ENCODE measurements at places on chromosomes 7 and 10.
A peak's percentile ranks its signal among the peaks of the same experiment; 100 is the strongest.

GRCh38 chr7:134435161-134435920, 23.6 kb downstream of the AKR1B1 start:
- no peak for DNase-seq

GRCh38 chr10:17217631-17218232, 10.3 kb upstream of the VIM start:
- DNase-seq = no peak

- no peak for DNase-seq
These were observed 28.4 kb downstream of the DAGLB start for GRCh38 chr7:6419310-6419773.

- DNase-seq = no peak
These were observed 6.3 kb downstream of the RSBN1L start for GRCh38 chr7:77702513-77702912.

DNA sequence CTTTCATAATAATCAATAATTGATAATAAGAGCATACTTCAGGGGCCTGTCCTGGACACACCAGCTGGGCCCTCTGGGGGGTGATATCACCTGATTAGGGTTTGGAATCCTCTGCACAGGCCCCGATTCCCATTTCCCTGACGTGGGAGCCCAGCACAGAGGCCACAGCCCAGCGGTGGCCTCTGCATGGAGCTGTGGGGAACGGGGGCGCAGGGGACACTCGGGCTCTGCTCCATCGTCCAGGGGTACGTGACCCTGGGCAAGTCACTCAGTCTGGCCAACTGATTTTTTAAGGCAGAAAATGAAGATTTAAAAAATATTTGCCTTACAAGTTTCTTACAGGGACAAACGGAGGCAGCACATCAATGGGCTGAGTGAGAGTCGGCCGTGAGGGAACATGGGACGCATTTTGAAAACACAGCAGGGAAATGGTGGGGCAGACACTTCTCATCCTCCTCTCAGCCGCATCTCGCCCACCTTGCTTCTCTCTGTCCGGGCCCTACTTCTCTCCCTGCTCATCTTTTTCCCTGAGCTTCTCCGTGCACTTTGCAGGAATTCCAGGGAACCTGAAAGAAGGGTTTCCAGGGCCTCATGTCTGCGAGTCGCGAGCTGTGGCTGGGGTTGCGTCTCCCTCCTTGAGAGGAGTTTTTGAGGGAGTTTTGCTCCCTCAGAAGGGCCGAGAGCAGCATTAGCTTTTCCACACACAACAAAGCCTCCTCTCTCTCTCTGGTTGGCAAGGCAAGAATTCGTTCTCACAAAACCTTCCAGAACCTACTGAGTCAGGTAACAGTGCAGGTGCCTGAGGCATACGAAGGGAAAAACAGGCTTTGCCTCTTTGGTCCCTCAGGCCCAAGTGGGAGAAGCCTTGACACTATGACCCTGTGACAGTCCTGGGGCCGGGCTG, 312.0 kb downstream of the WDR37 start:
- DNase-seq = no peak

- DNase-seq = peak; percentile 79
These were observed 55.4 kb downstream of the MICALL2 start for GRCh38 chr7:1403638-1404459.

DNA sequence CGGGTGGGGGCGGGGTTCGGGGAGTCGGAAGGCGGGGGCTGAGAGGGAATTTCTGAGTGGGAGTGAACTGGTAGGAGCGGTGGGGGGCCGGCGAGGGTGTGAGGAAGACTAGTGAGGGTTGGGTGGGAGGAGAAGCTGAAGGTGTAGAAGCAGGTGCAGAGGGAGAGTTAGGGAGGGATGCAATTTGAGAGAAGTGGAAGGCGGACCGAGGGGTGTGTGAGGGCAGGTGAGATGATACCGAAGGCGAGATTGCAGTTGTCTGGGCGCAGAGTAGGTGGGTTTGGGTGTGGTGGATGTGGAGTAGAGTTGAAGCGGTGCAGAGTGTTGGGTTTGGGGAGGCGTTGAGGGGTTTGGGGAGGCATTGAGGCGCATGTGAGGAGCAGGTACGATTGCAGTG, 643 bp downstream of the KAT6B start:
- peak; percentile 66 for DNase-seq

GRCh38 chr7:8560501-8560900, 127.1 kb downstream of the NXPH1 start:
- DNase-seq = no peak

DNA sequence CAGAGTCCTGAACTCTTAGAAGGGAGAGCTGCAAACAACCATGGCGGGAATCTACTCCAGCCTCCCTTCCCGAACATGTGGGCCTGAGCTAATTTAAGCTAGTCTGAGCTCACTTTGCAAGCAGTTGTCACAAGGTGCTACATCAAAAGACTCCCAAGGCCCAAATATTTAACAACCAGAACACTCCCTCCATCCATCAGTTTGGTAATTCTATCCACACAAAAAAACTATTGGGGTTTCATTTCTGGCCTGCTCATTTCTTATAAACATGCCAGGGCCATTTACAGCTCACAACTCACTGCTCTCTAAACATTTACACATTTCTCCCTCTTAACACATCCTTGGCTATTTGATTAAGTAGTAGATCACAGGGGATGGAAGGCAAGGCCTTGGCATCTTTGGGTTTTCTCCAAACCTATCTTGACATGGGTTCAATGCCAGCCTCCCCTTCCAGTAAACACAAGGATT, 263.4 kb downstream of the KCNMA1 start:
- DNase-seq = no peak

DNA sequence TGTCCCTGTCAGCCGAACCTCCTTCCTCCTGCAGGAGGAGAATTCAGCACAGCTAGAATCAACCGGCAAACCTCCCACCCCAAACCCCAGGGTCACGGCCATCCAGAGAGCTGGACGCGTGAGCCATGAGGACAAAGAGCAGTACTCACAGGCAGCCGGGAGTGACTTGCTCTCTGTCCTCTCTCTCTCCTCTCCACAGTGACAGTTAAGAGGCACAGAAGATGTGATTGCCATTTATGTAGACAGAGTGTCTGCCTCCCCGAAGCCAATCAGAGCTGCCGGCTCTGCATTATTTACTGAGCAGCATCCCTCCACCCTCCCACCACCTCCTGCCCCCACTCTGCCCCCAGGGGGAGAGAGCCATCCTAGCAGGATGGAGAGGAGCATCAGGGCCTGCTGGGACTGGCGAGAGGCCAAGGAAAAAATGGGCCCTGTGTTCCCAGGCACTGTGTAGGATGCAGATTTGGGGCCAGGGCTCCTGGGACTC, 4.3 kb downstream of the DDC start:
- peak; percentile 98 for DNase-seq

- no peak for DNase-seq
These were observed at the start of gene FUOM for GRCh38 chr10:133357285-133358161. FUOM (minus strand) TSS chr10:133358019; CDS start chr10:133358007, 12 bp downstream.

- no peak for DNase-seq
These were observed 34.7 kb upstream of the NFE2L3 start for GRCh38 chr7:26117142-26117807.

GRCh38 chr7:158093156-158093796, 494.3 kb downstream of the PTPRN2 start:
- no peak for DNase-seq

- peak; percentile 92 for DNase-seq
These were observed 137.8 kb upstream of the CNTNAP2 start for GRCh38 chr7:145978769-145979168.

GRCh38 chr10:61188101-61188500, 244.1 kb upstream of the RHOBTB1 start:
- DNase-seq = no peak

GRCh38 chr7:24709051-24709450, 48.2 kb downstream of the GSDME start:
- DNase-seq = no peak

- DNase-seq = no peak
These were observed 77.3 kb downstream of the SEMA3A start for GRCh38 chr7:84117304-84117703.

DNA sequence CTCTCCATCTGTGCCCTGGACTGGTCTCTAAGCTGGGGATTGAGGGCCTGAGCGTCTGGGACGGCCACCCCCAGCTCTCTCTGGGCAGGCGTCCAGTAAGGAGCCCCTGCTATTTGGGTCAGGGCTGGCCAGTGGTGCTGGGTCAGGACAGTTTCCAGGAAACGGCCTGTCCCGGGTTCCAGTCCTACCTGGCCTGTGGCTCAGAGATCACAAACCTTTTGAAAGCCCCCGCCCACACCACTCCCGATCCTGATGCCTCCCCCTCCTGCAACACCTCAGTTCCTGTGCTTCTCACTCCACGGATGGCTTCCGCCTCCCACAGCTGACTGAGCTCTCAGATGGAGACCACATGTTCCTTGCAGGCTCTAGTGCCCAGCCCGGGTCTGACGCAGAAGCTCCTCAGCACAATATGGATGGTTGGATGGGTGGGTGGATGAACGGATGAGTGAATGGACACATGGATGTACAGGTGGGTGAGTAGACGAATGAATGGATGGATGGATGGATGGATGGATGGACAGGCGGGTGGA, 91.7 kb upstream of the PDGFA start:
- DNase-seq = no peak

DNA sequence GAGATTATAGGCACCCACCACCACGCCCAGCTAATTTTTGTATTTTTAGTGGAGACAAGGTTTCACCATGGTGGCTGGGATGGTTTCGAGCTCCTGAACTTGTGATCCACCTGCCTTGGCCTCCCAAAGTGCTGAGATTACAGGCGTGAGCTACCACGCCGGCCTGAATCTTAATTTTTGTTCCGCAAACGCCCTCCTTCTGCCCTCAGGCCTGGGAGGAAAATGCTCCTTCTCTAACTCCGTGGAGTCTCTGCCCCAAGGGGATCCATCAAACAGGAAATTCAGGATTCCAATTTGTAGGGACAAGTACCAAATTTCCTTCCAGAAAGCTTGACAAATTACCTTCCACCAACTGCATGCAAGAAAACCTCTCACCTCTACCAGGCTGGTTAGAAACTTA, 43.2 kb downstream of the RBAK start:
- no peak for DNase-seq

DNA sequence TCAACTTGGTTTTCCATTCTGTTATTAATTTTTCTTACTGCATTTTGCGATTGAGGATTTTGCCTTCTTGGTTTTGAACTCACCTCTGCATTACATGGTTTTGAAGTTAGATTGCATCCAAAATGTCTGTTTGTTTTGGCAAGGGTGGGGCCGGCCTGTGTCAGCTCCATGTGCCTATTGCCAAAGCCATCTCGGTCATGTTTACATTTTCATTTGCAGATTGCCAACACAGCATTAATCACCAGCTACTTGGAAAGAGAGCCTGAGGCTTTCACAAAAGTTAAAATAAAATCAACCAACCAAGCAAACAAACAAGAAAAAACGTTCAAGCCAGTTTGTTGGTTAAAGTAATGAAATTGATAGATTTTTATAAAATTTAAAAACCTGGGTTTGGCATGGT, 695.8 kb downstream of the TYW1 start:
- DNase-seq = no peak

- DNase-seq = peak; percentile 24
These were observed 1.2 kb downstream of the VCL start for GRCh38 chr10:73998929-73999691.

- DNase-seq = no peak
These were observed 353.8 kb downstream of the GPR37 start for GRCh38 chr7:124411796-124412195.

GRCh38 chr10:69237528-69238159, 17.5 kb downstream of the HKDC1 start:
- DNase-seq = peak; percentile 80

DNA sequence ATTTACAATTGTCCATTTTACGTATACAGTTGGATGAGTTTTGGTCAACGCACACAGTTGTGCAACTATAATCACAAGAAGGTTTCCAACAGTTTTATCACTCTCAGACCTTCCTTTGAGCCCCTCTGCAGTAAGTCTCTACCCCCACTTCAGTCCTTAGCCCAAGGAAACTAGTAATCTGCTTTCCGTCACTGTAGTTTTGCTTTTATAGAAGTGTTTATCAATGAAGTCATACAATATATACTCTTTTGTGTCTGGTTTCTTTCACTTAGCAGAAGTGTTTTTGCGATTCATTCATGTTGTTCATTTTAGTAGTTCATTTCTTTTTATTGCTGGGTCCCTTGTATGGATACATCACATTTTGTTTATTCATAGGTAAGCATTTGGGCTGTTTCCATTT, 92.9 kb upstream of the PIP4K2A start:
- no peak for DNase-seq

DNA sequence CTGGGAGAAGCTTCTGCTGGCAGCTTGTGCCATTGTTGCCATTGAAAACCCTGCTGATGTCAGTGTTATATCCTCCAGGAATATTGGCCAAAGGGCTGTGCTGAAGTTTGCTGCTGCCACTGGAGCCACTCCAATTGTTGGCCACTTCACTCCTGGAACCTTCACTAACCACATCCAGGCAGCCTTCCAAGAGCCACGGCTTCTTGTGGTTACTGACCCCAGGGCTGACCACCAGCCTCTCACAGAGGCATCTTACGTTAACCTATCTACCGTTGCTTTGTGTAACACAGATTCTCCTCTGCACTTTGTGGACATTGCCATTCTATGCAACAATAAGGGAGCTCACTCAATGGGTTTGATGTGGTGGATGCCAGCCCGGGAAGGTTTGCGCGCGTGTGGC, 220.7 kb downstream of the ADK start:
- DNase-seq = no peak

DNA sequence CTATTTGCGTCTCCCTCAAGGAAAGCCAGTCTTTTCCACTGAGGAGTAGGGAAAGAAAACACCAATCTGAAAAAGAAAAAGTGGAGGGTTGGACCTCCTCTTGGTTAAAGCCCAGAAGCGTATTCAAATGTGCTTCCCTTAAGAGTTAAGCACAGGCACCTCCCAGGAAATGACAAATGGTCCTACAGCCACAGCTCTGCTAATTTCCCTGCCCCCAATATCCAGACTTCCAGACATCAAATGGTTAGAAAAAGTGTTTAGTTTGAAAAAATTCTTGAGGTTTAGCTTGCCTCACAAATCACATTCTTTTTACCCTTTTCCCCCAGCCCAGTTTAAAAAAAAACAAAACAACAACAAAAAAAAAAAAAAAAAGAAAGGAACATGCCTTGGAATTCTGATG, 19.0 kb upstream of the COL1A2 start:
- DNase-seq = no peak

DNA sequence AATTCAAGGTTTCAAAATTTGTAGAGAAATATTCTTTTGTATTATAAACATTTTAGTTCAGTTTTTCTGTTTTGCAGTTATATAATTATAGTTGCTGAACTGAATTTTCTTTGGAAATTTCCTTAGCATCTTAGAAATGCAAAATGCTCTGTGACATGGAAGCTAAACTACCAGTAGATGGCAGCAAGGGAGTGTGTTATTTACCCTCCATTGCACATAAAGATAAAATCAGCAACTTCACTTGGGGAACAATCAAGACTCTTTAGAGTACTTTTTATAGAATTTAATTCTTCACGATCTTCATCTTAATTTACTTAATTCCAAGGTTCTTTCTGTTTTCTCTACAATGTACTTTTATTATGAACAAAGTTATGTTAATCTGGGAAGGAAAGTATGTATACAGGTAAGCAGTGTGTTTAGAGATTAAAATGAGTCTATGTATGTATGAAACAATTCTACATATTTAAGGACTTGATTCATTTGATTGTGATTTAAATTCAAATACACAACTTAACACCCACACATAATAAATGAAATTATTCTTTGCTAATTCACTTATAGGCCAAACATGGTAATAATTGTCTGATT, 404.2 kb downstream of the THSD7A start:
- DNase-seq = peak; percentile 62
